ENCODE measurements at places on chromosomes 3 and 15.

DNA sequence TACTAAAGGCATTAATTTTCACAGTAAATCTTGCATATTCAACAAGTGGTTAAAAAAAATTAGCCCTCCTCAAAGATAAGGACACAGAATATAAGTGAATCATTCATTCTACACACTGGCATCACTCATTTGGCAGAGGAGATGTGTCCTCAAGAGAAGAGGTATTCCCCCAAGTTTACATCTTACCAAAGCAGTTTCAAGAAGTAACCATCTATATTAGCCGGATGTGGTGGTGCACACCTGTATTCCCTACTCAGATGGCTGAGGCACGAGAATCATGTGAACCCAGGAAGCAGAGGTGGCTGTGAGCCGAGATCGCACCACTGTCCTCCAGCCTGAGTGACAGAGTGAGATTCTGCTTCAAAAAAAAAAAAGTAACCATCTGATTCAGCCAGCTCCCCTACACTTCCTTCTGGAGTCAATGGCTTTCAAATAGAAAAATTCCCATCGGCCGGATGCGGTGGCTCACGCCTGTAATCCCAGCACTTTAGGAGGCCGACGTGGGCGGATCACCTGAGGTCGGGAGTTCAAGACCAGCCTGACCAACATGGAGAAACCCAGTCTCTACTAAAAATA lies 15.4 kb downstream of the RAF1 start:
- DNase-seq = no peak

DNA sequence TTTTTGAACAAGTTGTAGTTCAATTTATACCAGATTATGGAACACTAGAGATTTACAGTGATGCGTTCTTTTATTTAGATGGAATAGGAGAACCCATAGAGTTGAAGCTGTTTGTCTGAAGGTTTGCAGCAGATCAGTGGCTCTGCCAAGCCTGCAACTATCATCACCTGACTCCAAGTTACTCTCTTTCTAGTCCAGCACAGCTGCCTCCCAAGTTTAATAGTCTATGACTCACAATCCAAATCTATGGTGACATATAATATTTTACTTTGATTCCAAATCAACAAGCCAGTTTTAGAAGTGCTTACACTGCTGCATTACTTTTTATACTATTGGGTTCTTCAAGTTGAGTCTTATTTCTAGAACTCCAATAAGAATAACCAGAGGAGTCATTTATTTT lies 400.4 kb downstream of the LPP start:
- no peak for DNase-seq

- DNase-seq = peak; percentile 50
Observed at GRCh38 chr15:58227706-58228543, 89.7 kb downstream of the AQP9 start.

DNA sequence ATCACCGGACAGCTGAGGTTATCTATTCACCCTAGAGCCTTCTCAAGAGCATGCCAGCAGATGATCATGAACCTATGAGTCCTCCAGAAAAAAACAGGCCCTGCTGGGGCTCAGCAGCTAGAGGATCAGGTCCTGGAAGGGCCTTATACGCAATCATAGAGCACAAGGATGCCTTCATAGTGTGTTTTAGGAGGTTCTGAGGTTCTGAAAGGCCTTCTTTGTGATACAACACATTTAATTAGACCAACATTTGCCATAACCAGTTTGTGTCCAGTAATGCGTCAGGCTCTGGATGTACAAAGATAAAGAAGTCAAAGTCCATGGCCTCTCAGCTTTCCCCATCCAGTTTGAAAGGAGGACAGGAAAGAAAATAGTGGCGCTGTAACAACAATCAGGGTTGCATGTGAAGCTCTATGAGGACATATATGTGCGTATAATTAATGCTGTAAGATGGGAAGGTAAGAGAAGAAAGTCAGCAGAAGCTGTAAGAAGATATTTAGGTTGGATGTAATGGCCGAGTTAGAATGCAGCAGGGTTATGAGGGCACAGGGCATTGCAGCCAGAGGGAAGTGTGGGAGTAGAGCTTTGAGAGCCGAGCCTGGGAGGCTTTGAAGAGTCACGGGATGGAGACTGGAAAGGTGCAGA lies 302.6 kb upstream of the TBL1XR1 start:
- DNase-seq = no peak

DNA sequence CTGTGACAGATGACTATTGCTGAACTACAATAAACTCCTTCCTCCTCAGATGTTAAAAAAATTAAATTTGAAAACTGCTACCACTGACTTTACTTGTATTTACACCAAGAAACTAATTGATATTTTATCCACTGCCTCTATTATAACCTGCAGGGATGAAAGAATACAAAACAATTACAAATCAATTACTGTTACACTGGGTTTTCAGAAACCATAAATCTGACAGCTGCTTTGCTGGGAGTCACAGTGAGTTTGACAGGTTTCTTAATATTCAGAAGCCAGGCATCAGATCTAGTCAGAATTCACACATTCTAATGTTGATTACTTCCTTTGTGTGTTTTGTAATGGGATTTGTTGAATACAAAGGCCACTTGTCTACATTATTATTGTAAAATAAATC lies 252.6 kb upstream of the MRPL3 start:
- no peak for DNase-seq

DNA sequence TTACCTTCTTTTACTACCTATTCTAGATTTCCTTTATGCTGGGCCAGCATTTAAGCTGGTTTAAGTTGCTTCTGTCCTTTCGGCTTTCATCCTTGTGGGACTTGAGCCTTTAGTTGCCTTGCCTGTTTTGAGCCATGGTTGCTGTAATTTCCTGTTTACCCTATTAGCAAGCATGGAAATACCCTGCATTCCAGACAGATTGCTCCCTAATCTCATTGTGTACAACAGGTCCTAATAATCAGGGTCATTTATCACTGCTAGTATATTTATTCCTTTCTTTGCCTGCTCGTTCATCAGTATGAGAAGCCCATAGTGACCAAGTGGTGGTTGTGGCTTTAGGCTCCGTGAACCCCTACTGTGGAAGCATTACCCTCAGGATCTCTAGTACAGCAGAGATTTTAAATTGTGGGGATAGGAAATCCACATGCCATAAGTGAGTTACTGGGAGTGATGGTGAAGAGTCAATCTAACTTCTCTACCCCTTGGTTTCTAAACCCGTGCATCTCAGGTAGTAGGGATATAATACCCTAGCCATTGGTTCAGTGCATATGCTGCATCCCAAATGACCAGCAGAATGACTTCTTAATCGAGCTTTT lies 31.9 kb downstream of the NCK1 start:
- DNase-seq = no peak

- DNase-seq = no peak
Observed at GRCh38 chr15:76996076-76996525, 1.2 kb downstream of the PSTPIP1 start.

DNA sequence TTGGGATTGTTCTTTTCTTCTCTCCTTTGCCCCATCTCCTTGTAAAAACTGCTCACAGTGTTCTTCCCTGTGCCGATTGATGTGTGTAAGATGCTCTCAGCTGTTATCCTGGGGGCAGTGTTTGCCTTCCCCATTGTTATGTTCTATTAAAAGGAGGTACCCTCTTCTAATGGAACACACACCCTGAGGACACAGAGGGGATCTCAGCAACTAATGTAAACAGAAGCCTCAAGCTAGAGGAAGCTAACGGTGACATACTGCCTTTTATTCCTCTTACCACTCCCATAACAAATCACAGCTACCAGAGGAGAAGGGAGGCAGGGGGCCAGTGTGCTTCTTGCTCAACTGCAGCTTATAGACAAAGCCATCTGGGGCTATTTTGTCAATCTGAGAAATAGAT lies 2.2 kb downstream of the TAGLN3 start:
- no peak for DNase-seq

DNA sequence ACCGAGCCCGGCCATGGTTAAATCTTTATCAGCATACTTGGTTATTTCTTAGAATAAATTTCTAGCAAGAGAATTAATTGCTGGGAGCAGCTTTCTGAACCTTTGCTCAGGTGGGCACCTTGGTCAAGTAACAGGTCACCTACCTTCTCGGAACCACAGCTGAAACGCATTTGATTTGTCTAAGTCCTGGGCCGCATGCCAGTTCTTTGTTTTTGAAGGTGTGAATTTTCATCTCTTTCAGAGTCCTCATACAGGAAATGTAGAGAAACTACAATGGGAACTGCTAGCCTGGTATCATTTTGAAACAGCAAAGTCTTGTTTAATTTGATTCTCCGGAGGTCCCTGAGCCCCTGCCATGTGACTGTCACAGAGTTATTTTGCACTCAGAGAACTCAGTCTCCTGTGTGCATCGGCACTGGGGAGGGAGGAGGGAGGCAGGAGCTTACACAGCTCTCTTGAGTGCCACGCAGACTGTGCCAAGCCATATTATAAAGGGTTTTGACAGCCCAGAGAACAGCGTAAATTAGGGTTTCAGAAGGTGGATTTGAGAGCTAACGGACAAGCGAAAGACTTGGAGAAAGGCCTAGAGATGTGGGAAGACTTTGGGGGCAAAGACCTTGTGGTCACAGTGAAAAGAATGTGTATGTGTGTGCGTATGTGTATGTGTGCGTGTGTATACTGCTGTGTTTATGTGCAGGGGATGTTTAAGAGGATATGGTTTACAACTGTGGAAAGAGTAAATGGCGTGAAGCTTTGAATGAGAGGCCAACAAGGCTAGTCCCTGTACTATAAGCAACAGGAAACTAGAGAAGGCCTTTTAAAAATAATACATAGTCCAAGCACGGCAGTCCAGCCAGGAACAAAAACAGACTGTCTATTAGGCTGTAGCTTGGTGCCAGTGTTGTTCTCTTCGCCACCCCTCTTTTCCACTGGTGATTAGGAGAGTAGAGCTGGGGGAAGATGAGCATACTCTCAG lies 61.8 kb upstream of the ATP13A3 start:
- no peak for DNase-seq

DNA sequence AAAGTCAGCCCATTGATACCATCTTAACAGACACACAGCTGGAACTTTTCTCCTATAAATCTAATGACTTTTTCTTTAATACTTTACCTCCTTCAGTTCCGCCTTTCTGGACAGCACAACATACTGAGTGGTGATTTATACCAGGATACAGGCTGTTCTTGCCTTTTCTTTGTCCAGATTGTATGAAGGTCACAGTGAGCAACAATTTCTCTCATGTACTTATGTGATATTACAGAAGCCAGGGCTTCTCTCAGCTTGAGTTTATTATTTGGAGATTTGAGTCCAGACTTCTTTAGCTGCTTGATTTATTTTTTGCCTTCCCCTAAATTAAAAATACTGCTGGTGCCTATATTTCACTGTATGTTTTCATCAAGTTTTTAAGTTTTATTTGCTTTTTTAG lies 976.0 kb downstream of the ROBO2 start:
- DNase-seq = no peak

DNA sequence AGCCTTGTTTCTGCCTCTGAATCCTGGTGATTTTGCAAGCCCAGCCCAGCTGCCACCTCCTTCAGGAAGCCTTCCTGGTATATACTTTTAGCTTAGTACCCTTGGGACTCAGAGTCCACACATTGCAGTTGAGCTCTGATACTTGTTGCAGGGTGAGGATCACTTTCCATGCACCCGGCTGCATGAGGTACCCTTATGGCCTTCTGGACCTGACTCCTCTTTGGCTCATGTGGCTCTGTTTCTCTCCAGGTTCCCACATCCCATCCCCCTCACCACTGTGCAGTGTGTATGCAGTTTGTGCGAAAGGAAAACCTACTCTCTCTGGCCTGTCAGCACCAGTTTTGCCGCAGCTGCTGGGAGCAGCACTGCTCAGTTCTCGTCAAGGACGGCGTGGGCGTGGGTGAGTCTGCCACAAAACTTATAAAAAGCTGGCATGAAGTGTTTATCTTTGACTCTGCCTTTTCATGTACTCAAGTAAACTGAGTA lies 23.1 kb upstream of the P4HTM start:
- peak; percentile 17 for DNase-seq

GRCh38 chr3:175433026-175433674 lies 574.0 kb downstream of the NAALADL2 start:
- no peak for DNase-seq

- no peak for DNase-seq
Observed at GRCh38 chr15:42523331-42523730, 25.3 kb downstream of the LRRC57 start.

- DNase-seq = no peak
Observed at GRCh38 chr15:70087708-70088352, 9.9 kb downstream of the TLE3 start.

DNA sequence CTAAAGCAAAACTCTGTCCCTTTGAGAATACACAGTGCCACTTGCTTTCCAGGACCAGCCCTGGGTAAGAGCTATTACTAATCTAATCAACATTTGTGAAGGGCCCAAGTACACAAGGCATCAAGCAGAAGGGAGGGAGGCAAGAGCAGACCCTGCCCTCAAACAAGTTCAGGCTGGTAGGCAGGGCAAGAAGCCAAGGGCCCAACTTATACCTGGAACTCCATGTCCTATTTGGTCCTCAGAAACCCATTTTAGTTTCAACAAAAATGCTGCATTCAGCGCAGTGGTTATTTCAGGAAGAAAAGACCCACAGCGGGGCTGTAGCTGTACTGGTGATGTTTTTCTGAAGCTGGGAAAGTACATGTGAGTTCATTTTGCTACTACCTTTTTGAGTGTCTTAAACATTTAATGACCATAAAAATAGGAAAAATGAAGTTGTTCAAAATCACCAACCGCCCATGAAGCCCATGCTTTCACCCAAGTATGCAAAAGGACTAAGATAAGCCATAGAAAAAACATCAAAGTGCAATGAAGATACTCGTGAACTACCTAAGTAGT lies 2.8 kb downstream of the RPS17 start:
- DNase-seq = no peak

GRCh38 chr3:27677565-27677964 lies 44.6 kb downstream of the EOMES start:
- DNase-seq = no peak

DNA sequence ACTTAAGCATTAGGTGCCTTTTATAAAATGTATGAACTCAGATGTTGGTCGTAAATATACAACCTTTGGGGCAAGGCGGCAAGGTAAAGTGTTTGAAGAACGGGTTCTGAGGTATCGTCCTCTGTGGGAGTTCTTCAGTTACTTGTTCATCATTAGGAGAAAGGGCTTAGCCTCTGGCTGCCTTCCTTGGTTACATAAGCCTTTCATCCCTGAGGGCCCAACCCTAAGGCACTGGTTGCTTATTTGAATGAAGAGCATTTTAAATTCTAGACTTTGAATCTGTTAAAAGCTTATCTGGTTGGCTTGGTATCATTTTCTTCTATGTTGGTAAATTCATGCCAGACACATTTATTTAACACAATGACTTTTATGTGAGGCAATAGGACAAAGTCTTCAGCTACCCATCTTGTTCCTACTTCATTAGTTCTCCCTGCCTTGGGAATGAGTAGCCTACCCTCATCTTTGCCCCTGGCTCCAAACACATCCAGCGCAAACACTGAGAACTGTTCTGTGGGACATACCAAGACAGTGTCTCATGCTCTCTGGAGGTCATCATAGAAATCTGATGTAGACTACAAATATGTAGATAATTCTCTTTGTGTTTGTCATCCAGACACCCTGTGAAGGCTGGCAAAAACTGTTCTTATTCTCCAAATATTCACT lies 12.4 kb upstream of the CCDC80 start:
- DNase-seq = no peak

- DNase-seq = no peak
Observed at GRCh38 chr3:187957165-187957581, 196.8 kb upstream of the LPP start.

Measured in activated T-helper 9 cell treated with anti-CD3 and anti-CD28 coated beads, Interleukin-2, amount 50 U/mL, for 16 hours (primary cell).